Body of pancreas (tissue), 4 donors: ENCODE measurements at places on chromosomes 2 and 18.
A peak's percentile ranks its signal among the peaks of the same experiment; 100 is the strongest.

DNA sequence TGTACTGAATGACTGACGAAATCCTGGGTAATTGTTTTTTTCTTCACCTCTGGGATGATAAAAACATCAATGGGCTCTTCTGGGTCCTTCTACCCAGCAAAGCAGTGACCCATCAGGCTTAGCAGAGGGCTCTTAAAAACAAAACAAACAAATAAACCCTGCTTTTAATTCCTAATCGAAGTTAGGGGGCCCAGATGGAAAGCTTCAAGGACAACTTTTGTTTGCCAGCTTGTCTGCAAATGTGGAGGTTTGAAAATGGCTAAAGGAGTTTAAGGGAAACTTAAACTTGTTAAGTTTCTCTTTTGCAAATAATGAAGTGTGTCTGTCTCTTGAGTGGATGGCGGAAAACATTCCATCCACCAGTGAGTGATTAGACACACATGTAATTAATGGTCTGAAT, 327.2 kb downstream of the SATB2 start:
- DNase-seq: no peak

- no peak for DNase-seq
These were observed 180.9 kb downstream of the EIPR1 start for GRCh38 chr2:3196716-3197115.

- no peak for DNase-seq
These were observed 33.0 kb downstream of the TMEFF2 start for GRCh38 chr2:192161656-192162290.

DNA sequence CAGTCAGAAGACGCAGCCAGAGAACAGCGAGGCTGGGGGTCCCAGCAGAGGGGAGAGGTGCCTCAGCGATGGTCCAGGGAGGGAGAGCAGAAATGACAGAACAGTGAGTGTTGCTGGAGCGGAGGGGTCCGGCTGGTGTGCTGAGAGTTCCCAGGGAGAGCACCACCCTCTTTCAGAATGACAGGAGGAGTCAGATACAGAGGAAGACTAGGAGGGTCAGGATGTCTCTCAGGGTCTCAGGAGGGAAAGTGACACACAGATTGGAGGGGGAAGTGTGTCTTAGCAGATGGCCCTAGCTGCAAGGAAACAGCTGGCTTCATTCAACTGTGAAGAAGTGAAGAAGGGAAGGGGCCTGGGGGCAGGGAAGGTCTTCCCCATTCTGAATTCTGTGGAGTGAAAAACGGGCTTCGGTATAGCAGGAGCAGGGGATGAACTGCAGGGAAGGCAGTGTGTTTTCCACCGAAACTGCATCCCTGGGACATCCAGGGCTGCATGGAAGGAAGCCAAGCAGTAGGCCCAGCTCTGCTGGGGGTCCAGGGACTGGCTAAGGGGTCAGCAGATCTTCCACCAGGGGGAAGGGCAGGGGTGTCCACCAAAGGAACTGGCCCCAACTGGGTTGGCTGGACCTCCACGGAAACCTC, 90.0 kb upstream of the OTOS start:
- DNase-seq: no peak

DNA sequence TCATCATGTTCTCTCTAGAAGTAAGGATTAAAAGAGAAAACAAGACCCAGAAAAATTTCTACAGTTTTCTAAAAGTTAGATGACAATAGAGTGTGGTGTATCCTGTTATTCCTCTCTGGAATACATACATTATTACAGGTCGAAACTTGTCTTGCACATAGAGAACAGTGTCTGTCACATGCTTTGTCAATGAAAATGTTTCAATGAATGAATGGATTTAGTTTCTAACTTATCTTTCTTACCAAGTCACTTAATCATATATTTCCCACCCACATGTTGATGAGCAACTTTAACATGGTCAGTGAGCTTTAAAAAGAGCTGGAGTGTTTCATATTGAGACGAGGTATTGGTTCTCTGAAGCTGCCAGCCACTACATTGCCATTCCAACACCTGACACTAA, 4.3 kb downstream of the DSG4 start:
- no peak for DNase-seq

DNA sequence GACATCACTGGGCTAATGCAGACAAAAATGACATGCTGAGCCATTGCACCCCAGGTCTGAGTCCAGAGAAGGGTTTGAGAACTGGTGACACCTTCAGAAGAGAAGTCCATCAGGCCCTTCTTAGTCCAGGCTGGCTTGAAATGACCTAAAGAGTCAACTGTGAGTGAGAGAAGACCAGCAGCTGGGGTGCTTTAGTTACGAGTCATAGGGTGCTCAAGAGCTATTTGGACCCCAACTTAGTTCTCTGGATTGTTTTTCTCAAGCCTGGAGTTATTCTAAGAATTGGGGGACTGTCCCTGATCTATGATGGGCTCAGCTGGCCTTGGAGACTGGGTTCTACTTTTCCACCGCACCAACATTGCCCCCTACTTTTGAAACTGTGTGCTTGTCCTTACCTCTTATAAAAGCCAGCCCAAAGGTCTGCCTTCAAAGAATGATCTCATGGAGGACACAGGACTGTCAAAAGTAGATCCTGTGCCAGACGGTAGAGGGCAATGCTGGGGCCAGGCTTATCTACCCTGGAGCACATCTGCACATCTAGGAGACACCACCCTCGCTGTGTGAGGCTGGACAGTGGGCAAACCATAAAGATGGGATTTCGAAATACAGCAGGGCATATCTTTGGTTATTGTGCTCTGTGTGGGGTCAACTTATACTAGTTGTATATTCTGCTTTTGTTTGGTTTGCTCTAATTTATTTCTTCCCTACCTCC, 333.0 kb upstream of the SLC14A2 start:
- DNase-seq: no peak

GRCh38 chr2:232292395-232293154, 86.0 kb upstream of the ALPP start:
- DNase-seq: peak; percentile 70

GRCh38 chr2:161415987-161416707, at the start of gene TBR1:
TBR1 (plus strand) TSS chr2:161416297; CDS start chr2:161416411, 114 bp downstream.
- DNase-seq: no peak

DNA sequence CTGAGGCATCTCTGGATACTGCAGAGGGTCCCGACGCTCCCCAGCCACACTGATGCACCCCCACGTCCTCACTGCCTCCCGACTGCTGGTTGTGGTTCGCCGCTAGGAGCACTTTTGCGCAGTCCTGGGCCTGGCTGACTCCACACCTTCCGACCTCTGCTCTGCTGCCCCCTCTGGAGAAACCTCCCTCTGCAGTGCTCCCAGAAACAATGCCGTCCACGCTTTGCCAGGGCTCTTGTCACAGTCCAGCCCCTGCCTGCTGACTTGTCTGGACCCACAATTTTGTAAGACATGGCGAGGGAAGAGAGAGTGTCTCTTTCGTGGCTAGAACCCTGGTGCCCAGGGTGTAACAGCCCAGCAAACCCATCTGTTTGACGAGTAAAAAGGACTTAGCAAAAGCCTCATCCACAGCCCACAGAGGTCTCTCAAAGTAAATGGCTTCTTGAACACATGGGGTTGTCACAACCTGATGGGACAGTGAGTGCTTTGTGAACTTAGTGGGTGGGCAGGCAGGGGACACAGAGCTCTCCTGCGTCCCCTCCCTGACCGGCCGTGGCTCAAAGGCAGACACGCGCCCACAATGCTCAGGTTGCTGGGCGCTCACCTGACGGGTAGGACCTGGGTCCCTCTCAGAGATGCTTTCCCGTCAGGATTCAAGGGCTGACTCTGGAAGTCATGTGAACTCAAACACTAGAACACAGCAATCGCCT, 4.0 kb downstream of the COPS9 start:
- DNase-seq: no peak

- DNase-seq: no peak
These were observed 96.5 kb downstream of the EPB41L5 start for GRCh38 chr2:120109186-120110061.

GRCh38 chr2:238606311-238606710, 179.6 kb downstream of the ASB1 start:
- no peak for DNase-seq

- no peak for DNase-seq
These were observed 36.1 kb downstream of the COA5 start for GRCh38 chr2:98572211-98572610.

DNA sequence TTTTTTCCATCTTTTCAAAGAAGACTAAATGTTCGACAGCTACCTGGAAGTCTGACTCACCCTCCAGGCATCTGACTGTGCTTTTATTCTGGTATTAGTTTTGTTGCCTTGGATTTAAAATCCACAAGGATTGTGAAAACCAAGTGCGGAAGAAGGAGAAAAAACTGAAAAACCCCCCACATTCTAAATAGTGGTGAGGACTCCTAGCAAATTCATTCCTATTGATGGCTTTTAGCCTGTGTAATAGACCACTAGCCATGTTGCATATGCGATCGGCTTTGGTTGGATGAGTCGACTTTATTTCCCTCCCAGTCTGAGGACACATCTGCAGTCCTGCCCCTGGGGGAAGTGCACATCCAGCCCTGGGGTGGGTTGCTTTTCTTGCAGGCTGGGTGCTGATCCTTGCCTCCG, 16.9 kb downstream of the LDLRAD4 start:
- no peak for DNase-seq

GRCh38 chr2:151789055-151789834, 39.0 kb downstream of the ARL5A start:
- DNase-seq: no peak

GRCh38 chr2:127405255-127405610, 13.0 kb upstream of the PROC start:
- DNase-seq: no peak

- no peak for DNase-seq
These were observed 150.1 kb downstream of the AGAP1 start for GRCh38 chr2:235643680-235644511.

DNA sequence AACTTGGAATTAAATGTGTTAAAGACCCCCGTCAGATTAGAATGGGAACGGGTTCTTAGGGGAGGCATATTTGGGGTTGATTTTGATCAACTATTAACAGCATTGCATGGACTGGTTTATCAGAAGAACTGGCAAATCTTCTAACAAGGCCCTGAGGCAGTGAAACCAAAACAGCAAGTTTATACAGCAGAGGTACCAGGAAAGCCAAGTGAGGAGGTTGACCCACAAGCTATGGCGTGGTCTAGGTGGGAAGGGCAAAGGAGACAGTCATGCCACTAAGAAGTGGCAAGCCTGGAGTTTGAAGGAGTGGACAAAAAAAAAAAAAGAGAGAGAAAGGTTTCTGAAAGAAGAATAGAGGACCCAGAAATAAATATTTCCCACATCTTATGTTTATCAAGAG, 187.0 kb downstream of the MREG start:
- DNase-seq: no peak

GRCh38 chr18:8561123-8561910, 47.9 kb upstream of the RAB12 start:
- no peak for DNase-seq

- no peak for DNase-seq
These were observed 21.7 kb upstream of the AP1S3 start for GRCh38 chr2:223859070-223859469.

GRCh38 chr2:108345951-108346350, 31.8 kb upstream of the SULT1C4 start:
- DNase-seq: peak; percentile 14

DNA sequence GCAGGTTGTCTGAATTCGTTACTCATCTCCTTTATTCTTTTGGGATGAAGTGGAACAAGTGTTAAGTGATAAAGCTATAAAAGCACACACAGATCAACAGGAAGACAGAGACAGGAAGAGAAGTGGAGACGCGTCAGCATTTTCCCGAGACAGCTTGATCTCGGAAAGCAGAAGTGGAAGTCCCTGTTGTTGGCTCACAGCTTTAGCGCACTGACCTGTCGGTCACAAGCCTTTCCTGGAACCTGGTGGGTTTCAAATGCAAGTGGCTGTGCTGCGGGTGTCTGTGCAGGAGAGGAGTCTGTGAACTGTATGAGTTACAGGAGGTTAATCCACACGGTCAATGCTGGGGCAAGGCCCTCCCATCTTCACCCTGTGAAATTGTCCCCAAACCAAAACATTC, 116.6 kb upstream of the PELI1 start:
- DNase-seq: no peak

GRCh38 chr2:157504623-157505022, 60.7 kb upstream of the CYTIP start:
- DNase-seq: no peak

- peak; percentile 54 for DNase-seq
These were observed 3.9 kb upstream of the MLPH start for GRCh38 chr2:237483018-237483731.

GRCh38 chr2:197086500-197086899, 160.0 kb upstream of the PGAP1 start:
- no peak for DNase-seq

- no peak for DNase-seq
These were observed 2.4 kb upstream of the ASB1 start for GRCh38 chr2:238424313-238424700.
